NCI-H1436 (cell line): ENCODE measurements at places on chromosomes 3 and 15.

GRCh38 chr15:101210466-101210865, 41.4 kb downstream of the CHSY1 start:
- no peak for DNase-seq

GRCh38 chr3:170482199-170482598, 63.5 kb downstream of the CLDN11 start:
- no peak for DNase-seq

- no peak for DNase-seq
Measured at GRCh38 chr15:72925661-72926060, 126.6 kb upstream of the NEO1 start.

DNA sequence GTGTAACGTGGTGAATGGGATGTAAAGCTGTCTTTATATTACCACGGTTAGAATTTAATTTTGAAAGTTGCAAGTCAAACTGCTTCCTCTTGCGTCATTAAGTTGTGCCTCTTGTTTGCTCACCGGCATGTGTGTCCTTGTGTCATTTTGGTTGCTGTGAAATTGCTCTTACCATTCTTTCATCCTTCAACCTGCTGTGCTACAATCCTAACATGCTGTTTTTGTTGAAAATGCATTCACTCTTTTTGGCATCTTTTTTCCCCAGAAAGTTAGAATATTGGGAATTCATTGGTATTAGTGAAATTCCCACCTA, 164.7 kb downstream of the PGPEP1L start:
- DNase-seq, result no peak

DNA sequence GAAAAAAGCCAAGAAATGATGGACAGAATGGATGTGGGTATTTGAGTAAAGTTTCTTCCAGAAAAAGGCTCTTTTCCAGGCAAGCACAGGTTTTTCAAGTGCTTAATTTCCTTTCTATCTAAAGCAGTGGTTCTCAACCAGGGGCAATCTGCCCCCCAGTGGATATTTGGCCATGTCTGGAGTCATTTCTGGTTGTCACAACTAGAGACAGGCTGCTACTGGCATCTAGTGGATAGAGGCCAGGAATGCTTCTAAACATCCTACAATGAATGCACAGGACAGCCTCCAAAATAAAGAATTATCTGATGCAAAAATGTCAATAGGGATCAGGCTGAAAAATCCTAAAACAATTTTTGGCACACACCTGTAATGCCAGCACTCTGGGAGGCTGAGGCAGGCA, 23.9 kb downstream of the SEC22C start:
- no peak for DNase-seq

DNA sequence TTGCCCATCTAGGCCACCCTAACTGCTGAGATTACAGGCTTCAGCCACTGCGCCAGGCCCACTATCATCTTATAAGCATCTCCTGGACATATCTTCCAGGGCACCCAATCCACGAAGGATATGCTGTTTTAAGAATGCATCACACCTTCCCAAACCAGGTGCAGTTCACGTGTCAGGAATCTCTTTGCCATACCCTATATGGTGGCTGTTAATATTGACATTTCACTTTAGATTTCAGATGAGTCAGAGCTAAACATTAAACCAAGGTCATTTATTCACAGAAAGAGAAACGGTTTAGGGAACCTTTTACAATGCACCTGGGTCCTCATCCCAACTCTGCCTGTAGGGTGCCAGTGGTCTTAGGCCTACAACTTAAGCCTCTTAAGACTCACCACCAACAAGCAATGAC, 85.7 kb downstream of the TBL1XR1 start:
- DNase-seq, result no peak

DNA sequence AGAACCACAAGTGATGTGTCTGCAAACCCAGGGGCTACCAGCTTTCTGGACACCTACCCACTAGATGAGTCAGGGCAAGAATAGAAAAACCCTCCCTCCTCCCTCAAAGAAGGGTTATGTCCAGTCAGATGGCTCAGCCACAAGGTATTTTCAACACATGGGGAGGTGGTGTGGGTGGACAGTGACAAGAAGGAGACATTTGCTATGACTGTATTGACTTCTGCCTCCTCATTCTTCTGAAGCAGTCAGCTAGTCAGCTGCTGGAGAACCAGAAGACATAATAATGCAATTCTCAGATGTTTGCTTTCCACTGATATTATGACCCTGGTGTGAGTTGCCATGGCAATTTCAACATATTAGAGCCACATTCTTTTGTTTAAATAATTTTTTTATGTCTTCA, 66.7 kb upstream of the GOLGA8B start:
- no peak for DNase-seq

DNA sequence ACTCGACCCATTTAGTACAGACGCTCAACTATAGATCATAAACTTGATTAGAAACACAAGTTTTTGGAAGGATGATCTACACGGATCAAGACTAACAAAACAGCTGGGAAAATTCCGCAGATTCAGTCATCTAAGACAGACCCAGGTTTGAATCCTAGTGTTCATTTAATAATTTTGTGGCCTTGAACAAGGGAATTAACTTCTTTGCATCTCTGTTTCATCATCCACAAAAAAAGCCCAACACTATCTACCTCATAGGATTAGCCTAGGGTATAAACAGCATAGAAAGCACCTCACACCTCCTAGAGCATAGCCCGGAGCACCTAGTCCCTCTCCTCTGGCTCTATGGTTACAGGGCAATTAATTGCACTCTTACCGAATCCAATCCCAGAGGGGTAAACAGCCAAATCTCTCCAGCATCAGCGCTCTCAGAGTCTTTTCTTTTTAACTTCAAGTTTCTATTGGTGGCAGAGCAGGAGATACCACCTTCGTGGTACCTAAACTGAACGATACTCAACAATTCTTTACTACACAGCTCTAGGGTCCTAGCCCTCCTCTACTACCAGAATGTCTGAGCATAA, 3.5 kb downstream of the TBL1XR1 start:
- peak; percentile 71 for DNase-seq
